ENCODE measurements at places on chromosomes 12 and 14. TPM values are rescaled to one million over a fixed set of nuclear protein-coding genes. Genes with fewer than 3 reads are reported as not detected.
A peak's percentile ranks its signal among the peaks of the same experiment; 100 is the strongest.

MANSC1 gene
- polyA plus RNA-seq, result 2.9 TPM

CACNA1C gene
- 1.6 TPM for polyA plus RNA-seq

AKAP3 gene
- 0.24 TPM for polyA plus RNA-seq

- no peaks in the 10 kb centered on the region for H3K27me3 ChIP-seq
- H3K27ac ChIP-seq, result no peak overlapping the region
- DNase-seq, result no peak
- H3K4me3 ChIP-seq, result no peak overlapping the region
- no peaks in the 10 kb centered on the region for H3K36me3 ChIP-seq
- no peaks in the 10 kb centered on the region for H3K4me1 ChIP-seq
These were observed 50.1 kb upstream of the LIMA1 start for GRCh38 chr12:50333441-50333840.

DGKA gene
- 75.9 TPM for polyA plus RNA-seq

CDK17 gene
- 12.4 TPM for polyA plus RNA-seq

- no peaks in the 10 kb centered on the region for H3K36me3 ChIP-seq
- H3K4me1 ChIP-seq, result no peaks in the 10 kb centered on the region
- H3K27me3 ChIP-seq, result no peaks in the 10 kb centered on the region
- no peak overlapping the region for H3K27ac ChIP-seq
These were observed 182.2 kb downstream of the AACS start for GRCh38 chr12:125247477-125247876.

DNA sequence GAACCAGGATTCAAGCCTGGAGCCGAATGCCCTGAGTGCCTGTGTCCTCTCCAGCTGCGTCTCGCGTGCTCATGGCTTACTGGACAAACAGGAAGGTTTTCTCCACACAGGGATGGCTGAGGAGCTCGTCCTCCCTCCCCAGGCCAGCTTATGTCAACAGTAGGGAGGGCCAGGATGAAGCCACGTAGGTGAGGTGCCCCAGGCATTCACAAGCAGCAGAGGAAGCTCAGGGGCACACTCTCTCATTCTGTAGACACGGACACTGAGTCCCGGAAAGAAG lies 49.3 kb downstream of the TRPV4 start:
- DNase-seq, result no peak
- H3K36me3 ChIP-seq, result no peaks in the 10 kb centered on the region
- H3K27ac ChIP-seq, result no peak overlapping the region
- H3K27me3 ChIP-seq, result no peaks in the 10 kb centered on the region

- no peak for DNase-seq
- H3K4me1 ChIP-seq, result no peaks in the 10 kb centered on the region
- no peaks in the 10 kb centered on the region for H3K27me3 ChIP-seq
These were observed 1.6 kb downstream of the MGAT4C start for GRCh38 chr12:86254399-86255107.

NR2C1 gene
- polyA plus RNA-seq, result 19.1 TPM

DNA sequence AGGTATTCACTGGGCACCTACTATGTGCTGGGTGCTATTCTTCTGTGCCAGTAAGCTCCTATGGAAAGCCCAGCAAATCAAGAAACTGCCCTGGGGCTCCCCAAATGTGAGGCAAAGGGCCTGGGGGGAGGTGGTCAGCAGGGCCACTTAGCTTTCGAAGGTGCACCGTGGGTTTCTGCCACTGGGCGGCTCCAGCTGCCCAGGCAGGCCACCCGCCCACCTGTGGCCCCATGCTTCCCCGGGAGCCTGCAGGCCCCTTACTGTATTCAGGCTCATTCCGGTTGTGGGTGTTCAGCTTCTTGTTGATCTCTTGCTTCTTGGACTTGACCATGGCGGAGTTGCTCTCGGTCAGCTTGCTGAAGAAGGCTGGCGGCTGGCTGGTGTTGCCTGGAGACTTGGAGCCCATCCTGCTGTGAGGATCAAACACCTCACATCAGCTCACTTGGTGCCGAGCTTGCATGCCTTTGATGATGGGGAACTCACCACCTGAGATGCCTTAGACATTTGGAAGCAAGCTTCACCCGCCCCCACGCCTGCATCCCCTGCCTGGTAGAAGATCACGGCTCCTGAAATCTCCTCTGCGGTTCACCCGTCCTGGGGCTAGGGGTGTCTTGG lies 37.3 kb downstream of the RFLNA start:
- no peaks in the 10 kb centered on the region for H3K4me1 ChIP-seq
- DNase-seq, result peak; percentile 73
- no peaks in the 10 kb centered on the region for H3K27me3 ChIP-seq

GRCh38 chr12:56160193-56160763 lies 2.1 kb downstream of the MYL6 start:
- H3K36me3 ChIP-seq, result peaks cover 54% of the 10 kb centered on the region
- H3K4me1 ChIP-seq, result peaks cover 28% of the 10 kb centered on the region

- no peak overlapping the region for H3K27ac ChIP-seq
- no peaks in the 10 kb centered on the region for H3K27me3 ChIP-seq
- peak; percentile 38 for DNase-seq
- no peaks in the 10 kb centered on the region for H3K4me1 ChIP-seq
- no peaks in the 10 kb centered on the region for H3K36me3 ChIP-seq
These were observed 376.9 kb downstream of the GALC start for GRCh38 chr14:87615822-87616679.

GRCh38 chr14:105398726-105399465 lies 558 bp downstream of the TEX22 start:
- no peaks in the 10 kb centered on the region for H3K27me3 ChIP-seq
- H3K4me1 ChIP-seq, result peaks cover 19% of the 10 kb centered on the region
- peak overlapping the region; percentile 91 for H3K27ac ChIP-seq
- peak overlapping the region; percentile 60 for H3K4me3 ChIP-seq
- peak; percentile 90 for DNase-seq
- peaks cover 11% of the 10 kb centered on the region for H3K36me3 ChIP-seq

DNA sequence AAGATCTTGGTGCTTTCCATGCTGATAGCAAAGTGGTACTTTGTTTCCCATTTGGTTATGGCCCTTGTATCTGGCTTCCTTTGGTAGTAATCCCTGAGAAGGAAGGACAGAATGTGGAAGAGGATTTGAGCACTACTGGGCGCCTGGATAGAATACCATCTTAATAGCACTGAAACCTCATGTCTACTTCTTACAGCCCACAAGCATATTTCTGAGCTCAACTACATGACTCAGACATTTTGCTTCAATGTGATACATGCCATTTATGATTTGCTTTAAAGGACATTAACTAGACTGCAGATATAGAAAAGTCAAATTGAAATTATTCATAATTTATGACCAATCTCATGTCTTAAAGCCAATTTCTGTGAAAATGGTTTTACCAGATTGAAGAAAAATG lies 80.4 kb downstream of the LIN7A start:
- H3K4me3 ChIP-seq, result no peak overlapping the region
- H3K4me1 ChIP-seq, result peaks cover 3% of the 10 kb centered on the region
- no peak overlapping the region for H3K27ac ChIP-seq
- no peak for DNase-seq
- no peaks in the 10 kb centered on the region for H3K27me3 ChIP-seq

DNA sequence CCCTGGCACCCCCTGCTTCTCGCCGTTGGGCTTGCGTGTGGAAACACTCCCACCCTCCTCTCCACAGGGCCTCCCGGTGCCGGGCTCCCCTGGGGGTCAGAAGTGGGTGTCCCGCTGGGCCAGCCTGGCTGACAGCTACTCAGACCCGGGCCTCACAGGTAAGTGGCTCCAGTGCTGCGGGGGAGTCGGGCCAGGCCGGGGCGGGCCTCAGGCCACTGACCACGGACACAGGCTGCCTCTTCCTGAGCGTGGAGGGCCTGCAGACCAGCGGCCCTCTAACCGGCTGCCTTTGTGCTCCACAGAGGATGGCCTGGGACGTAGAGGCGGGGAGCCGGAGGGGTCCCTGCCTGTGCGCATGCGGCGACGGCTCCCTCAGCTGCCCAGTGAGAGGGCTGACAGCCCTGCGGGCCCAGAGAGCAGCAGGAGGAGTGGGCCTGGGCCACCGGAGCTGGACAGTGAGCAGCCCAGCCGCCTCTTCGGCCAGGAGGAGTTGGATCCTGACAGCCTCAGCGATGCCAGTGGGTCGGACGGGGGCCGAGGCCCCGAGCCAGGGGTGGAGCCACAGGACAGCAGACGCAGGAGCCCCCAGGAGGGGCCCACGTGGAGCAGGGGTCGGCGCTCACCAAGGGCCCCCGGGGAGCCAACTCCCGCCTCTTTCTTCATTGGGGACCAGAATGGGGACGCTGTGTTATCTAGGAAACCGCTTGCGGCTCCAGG lies 21.1 kb downstream of the CEP170B start:
- peak; percentile 41 for DNase-seq
- no peak overlapping the region for H3K4me3 ChIP-seq
- H3K27ac ChIP-seq, result no peak overlapping the region

GPR84 gene
- not detected for polyA plus RNA-seq

ASB2 gene
- polyA plus RNA-seq, result 0.15 TPM

- no peak overlapping the region for H3K27ac ChIP-seq
- no peaks in the 10 kb centered on the region for H3K36me3 ChIP-seq
- DNase-seq, result no peak
- H3K4me3 ChIP-seq, result no peak overlapping the region
- H3K27me3 ChIP-seq, result no peaks in the 10 kb centered on the region
These were observed 53.2 kb downstream of the GOLGA5 start for GRCh38 chr14:92847278-92847677.

HCAR2 gene
- not detected for polyA plus RNA-seq

KRT85 gene
- polyA plus RNA-seq, result not detected

- H3K27me3 ChIP-seq, result no peaks in the 10 kb centered on the region
- DNase-seq, result no peak
- peaks cover 14% of the 10 kb centered on the region for H3K4me1 ChIP-seq
- no peak overlapping the region for H3K4me3 ChIP-seq
These were observed 38.6 kb downstream of the DLK1 start for GRCh38 chr14:100765296-100765695.

CAPS2 gene
- polyA plus RNA-seq, result 5.7 TPM

KCNK13 gene
- polyA plus RNA-seq, result not detected

OTUB2 gene
- 1.4 TPM for polyA plus RNA-seq

- H3K27me3 ChIP-seq, result no peaks in the 10 kb centered on the region
- H3K27ac ChIP-seq, result peak overlapping the region; percentile 87
- H3K36me3 ChIP-seq, result no peaks in the 10 kb centered on the region
- peak; percentile 58 for DNase-seq
- 0 out of 2 replicates have a peak overlapping the region, but pooled peaks have one; percentile 19 for H3K4me3 ChIP-seq
- peaks cover 19% of the 10 kb centered on the region for H3K4me1 ChIP-seq
These were observed 52.9 kb downstream of the ANO6 start for GRCh38 chr12:45268672-45269411.

DNA sequence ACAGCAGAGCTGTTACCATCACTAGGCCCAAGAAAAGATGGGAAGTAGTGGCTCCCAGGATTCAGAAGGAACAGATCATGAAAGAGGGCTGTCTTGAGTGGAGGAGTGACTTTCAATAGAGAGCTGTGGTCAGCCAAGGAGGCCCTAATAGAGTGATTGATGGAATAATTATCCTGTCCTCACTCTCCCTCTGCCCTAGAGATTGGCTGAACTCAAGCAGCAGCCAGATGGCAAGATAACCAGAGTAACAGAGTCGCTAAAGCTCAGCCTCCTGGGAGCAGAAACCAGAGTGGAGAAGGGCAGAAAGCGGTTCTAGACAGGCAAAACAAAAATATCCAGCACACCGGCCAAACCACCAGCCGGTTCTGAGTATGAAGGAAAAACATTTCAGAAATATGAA lies 23.1 kb downstream of the GMFB start:
- DNase-seq, result no peak
- H3K27me3 ChIP-seq, result no peaks in the 10 kb centered on the region
- H3K4me3 ChIP-seq, result no peak overlapping the region
- no peak overlapping the region for H3K27ac ChIP-seq
- H3K36me3 ChIP-seq, result no peaks in the 10 kb centered on the region
- H3K4me1 ChIP-seq, result no peaks in the 10 kb centered on the region

DNA sequence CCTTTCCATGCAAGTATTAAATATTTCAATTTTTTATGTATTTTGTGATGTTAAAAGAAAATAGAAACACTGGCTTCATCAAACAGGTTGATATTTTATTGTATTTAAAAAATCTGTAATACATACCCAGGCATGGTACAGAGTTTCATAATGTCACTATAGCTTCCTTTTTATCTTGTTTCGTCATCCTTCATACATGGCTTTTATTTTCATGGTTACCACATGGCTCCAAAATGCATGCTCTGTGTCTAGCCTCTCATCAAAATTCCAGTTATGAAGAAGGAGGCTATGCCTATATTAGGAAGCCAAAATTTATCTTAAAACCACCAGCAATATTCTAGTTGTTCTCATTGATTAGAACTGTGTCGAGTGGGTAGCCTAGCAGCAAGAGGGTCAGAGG lies 464.8 kb downstream of the BTG1 start:
- no peaks in the 10 kb centered on the region for H3K36me3 ChIP-seq
- DNase-seq, result no peak
- no peak overlapping the region for H3K4me3 ChIP-seq
- no peak overlapping the region for H3K27ac ChIP-seq
- no peaks in the 10 kb centered on the region for H3K27me3 ChIP-seq
- H3K4me1 ChIP-seq, result no peaks in the 10 kb centered on the region

DNA sequence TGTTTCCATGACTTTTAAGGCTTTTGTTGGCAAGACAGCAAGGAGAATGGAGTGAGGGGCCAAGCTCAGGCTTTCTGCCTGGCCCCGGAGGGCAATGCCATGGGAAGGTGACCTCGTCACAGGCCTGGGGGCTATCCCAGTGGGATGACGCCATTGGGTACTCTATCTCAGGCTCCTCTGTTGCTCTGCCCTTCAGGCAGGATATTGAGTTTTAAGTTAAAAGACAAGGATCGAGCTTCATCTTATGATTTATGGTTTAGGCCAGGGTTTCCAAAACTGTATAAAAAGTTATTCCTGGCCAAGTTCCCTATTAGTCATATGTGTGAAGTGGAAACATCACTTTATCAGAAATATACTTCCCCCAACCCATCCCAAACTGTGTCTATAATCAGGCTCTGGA lies 127.7 kb downstream of the ZFP36L1 start:
- H3K27me3 ChIP-seq, result no peaks in the 10 kb centered on the region
- H3K4me1 ChIP-seq, result peaks cover 19% of the 10 kb centered on the region
- no peak overlapping the region for H3K4me3 ChIP-seq
- peak overlapping the region; percentile 84 for H3K27ac ChIP-seq

GRCh38 chr12:69844416-69844815 lies 19.4 kb downstream of the MYRFL start:
- no peaks in the 10 kb centered on the region for H3K27me3 ChIP-seq
- DNase-seq, result no peak
- H3K27ac ChIP-seq, result no peak overlapping the region
- H3K4me1 ChIP-seq, result no peaks in the 10 kb centered on the region

DNA sequence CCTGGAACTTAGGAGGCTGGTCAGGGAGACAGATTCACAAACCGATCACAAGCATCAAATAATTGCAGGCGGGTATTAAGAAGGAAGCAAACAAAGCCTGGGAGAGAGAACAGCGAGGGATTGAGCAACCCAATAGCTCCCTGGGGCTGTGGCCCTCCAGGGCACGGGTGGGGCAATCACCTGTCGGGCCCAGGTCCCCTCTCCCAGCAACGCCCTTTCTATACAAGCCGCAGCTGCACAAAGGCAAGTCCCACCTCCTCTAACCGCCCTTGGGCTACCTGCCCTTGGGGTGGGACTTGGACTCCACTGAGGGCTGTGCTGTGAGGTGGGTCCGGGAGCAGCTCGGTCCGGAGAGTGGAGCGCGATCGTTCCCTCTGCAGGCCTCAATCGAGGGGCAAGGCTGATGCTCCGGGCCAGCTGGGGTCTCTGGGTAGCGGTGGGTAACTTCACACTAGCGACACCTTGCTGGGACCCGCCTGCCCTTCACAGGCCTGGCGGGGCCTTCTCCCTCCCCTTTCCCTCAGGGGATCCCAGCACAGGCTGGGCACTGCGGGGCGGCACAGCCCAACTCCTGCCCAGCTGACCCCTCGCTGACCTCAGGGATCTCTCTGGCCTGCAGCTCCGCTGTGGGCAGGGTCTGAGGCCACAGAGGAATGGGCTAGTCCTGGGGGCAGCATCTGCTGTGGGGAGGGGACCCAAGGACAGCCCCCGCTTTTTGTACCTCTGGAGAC lies 8.0 kb downstream of the PHB2 start:
- H3K4me3 ChIP-seq, result no peak overlapping the region
- DNase-seq, result peak; percentile 35
- H3K27ac ChIP-seq, result no peak overlapping the region
- no peaks in the 10 kb centered on the region for H3K27me3 ChIP-seq

Measured in SK-N-SH (cell line).